ENCODE measurements at places on chromosomes 16 and 17.
A peak's percentile ranks its signal among the peaks of the same experiment; 100 is the strongest.

DNA sequence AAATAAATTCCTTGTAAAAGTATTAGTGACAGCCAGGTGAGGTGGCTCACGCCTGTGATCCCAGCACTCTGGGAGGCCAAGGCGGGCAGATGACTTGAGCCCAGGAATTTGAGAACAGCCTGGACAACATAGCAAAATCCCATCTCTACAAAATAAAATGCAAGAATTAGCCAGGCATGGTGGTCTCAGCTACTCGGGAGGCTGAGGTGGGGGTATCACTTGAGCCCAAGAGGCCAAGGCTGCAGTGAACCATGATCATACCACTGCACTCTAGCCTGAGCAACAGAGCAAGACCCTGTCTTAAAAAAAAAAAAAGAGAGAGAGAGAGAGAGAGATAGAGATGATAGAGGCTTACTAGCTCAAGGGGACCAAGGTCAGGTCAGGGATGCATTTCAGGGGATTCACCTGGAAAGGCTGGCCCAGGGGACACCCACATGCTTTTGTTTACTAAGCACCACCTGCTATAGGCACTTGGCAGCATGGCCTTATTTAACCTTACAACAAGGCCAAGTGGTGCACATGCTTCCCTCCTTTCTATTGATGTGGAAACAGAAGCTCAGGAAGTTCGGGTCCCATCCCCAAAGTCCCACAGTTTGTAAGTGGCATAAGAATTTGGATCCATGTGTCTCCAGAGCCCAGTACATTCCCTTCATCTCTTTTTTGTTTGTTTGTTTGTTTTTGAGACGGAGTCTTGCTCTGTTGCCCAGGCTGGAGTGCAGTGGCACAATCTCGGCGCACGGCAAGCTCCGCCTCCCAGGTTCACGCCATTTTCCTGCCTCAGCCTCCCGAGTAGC, 12.4 kb upstream of the SRCIN1 start:
- DNase-seq, result no peak

GRCh38 chr16:28877655-28878000, 660 bp upstream of the ATP2A1 start:
- no peak for DNase-seq

- no peak for DNase-seq
Observed at GRCh38 chr17:59465949-59466307, 99.5 kb upstream of the DHX40 start.

DNA sequence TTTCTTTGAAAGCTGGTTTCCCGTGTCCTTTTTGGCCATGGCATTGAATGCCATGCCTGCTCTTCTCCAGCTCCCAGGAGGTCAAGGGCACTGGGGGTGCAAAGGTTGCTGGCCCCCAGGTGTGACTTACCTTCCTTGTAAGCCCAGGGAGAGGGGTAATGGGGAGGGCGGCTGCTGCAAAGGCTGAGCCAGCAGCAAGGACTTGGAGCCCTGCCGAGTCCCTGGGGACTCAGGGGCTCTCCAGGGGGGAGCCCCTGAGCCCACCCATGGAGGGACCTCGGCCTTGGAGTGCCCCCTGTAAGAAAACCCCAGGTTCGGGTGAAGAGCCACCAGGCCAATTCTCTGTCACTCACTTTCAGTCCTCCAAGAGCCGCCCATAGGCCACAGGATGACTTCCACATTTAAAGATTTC, 5.9 kb upstream of the CCL22 start:
- no peak for DNase-seq

GRCh38 chr16:68425498-68426346, 22.6 kb downstream of the SMPD3 start:
- DNase-seq, result no peak

GRCh38 chr17:72733619-72734282, 358.7 kb downstream of the SLC39A11 start:
- no peak for DNase-seq

DNA sequence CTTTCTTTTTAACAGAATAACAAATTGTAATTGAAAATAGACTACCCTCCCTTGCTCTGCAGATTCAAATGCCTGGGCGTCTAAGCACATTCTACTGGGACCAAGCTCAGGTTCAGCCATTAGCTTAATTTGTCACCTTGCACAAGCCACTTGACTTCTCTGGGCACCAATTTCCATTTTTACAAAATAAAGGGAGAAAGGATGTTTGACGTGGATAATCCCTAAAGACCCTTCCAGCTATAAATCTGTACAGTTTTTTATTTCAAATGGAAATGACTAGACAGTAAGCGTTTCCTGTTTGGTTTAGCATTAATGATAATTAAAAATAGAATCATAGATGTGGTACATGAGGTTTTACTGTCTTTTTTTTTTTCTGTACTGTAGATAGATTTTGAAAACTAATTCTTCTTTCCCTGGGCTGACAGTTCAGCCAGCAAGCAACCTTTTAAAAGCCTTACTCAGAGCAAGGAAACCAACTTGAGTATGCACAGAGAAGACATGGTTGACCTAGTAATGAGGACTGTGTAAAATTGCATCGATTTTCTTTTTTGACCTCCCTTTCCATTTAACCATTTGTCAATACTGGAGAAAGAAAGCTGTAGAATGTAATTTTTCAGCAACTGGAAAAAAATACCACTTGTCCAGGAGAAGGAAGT, 1329.5 kb upstream of the CDH8 start:
- DNase-seq, result no peak

- no peak for DNase-seq
Observed at GRCh38 chr16:4561596-4561995, 5.5 kb downstream of the C16orf96 start.

DNA sequence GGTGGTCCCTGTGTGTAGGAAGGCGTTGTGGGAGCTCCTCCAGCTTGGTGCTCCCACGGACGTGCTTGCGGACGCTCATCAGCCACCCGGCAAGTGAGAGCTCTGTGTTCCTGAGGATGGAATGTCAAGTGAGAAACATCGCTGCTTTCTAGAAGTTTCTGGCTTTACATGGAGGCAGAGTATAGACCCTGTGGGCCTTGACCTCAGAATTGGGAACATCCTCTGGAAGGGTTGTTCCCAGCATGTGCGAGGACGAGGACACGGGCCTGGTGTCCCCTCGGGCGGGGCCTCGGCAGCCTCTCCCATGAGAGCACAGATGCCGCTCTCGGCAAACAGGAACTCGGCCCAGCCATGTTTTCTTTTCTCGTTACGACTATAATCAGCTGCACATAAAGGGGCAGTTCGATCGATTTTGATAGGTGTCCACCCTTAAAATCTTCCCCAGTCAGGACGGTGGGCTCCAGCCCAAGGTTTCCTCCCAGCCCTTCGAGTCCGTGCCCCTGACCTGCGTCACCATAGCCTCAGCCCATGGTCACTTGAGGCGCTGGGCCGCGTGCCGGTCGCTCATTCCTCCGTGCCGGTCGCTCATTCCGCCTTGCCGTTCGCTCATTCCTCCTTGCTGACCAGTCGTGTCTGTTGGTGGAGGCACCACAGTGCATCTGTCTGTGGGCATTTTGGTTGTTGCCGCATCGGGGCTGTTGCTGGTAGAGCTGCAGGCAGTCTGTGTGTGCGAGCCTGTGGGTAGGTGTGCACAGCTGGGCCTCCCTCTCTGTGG, 91.3 kb upstream of the ZNF750 start:
- no peak for DNase-seq

DNA sequence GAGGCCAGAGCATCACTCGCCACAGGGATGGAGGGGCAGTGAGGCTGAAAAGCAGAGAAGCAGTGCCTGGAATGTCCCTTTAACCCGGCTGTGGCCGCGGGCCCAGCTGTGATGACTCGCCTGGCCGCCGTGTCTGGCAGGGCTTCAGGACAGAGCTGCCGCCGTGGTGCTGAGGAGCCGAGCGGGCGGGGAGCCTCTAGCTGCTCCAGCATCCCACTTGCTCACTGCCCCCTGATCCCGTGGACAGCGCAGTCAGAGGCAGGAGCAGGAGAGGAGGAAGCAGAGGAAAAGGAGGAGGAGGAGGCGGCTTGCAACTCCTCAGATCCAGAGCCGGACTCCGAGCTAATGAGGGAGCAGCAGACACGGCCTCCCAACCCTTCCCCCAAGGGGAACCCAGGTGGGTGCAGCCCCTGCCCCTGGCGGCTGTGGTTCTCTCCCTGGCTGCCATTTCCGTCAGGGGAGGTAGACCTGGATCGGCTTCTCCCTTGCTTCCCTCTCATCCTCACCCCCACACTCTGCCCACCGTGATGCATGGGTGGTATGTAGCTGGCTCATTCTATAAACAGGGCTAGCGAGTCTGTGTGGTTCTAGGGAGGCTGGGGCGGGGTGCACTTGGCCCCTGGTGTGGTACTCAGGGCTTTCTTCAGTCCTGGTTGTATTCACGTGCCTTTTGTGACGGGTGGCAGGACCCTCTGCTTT, 165.7 kb downstream of the CMIP start:
- DNase-seq, result no peak

DNA sequence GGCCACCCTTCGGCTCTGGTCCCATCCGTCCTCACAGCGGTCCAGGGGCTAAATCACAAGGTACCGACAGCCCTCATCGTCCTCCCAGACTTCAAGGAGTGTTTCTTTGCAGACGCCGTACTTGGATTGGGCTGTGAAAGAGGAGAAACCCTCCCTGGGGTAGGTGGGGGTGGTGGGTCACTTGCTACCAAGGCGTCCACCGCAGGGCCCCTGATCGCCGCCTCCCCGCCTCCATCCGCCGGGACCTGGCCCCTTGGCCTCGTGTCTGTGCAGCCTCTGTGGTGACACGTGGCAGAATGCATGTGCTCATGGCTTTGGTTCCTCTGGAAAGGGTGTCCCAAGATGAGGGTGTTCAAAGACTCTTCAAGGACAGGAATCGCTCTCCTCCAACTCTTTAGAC, 151.4 kb downstream of the BANP start:
- no peak for DNase-seq

GRCh38 chr16:70646260-70647241, at the start of gene IL34:
Gene IL34, plus strand, starts transcription at chr16:70646559. Its CDS starts 389 bp downstream, at chr16:70646948.
- no peak for DNase-seq

DNA sequence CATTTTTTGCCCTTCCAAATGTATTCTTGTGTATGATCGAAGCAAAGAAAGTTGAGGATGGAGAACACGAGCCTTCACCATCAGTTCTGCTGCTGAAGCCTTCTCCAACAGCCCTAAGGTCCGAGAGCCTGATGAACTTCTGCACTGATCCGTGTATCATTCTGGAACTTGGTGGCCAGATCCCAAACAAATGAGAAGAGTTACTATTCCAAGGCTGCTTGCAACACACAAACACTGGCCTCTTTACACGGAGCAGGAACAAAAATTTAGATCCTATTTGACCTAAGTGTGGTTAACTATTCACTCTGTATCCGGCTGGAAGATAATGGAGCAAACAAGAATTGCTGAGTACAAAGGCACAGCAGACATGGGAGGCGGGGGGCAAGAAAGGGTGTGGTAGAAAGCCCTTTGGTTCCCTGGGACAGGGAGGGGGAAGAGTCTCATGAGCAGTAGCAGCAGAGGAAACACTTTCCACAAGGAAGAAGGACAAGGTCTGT, 282.9 kb downstream of the SOX9 start:
- no peak for DNase-seq

DNA sequence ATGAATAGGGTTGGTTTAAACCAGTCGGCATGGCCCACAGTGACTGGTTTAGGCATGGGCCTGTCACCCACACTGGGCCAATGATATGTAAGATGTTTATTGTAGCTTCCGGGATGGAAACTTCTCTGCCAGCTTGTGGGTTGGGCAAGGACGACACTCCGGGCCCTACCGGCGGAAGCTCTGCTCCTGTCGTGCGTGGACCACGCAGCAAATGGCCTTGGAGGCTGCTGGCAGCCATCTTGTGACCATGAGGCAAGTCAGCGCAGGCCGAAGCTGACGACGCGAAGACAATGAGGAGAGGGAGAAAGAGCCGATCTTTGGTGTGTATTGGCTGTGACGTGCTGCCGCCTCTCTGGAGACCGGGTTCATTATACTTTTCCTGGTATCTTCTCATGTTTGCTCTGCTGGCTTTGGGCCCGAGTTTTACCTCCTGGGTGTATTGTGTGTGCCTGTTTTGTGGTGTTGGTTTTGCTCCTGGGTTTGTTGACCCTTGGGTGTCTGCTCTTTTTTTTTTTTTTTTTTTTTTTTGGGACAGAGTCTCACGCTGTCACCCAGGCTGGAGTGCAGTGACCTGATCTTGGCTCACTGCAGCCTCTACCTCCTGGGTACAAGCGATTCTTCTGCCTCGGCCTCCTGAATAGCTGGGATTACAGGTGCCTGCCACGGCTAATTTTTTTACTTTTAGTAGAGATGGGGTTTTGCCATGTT, 15.4 kb downstream of the SLC25A10 start:
- no peak for DNase-seq

GRCh38 chr16:14562691-14563491, 67.2 kb downstream of the PARN start:
- no peak for DNase-seq

DNA sequence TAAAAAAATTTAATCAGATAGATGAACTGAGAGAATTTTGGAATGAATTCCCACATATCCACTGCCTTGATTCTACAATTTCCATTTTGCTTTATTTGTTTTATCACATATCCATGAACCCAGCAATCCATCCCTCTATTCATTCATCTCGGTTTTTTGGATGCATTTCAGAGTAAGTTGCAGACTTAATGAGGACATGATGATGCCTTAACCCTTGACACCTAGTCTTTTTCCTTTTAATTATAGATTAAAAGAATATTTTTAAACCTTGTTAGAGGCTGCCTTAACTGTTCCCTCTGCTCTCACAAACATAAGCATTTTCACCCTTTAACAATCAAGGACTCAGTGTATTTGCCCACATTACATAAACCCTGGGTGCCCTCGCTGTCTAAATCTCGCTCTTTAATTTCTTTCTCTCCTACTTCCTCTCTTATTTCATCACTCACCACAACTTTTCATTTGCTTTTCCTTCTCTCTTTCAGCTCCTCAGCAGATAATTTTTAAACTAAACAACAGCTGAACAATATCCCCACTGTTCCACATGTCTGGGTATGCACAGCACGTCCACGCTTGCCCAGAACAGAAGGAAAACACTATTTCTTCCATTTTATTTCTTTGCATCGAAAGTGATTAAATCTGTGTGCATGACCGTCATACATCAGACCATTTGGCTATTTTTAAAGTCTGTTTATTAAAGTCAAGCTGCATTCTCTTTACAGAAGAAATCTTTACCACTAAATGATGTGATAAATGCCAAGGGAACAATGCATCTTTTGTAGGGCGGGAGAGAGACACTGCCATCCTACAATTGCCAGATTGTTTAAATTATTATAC, 39.9 kb downstream of the IQCK start:
- no peak for DNase-seq

DNA sequence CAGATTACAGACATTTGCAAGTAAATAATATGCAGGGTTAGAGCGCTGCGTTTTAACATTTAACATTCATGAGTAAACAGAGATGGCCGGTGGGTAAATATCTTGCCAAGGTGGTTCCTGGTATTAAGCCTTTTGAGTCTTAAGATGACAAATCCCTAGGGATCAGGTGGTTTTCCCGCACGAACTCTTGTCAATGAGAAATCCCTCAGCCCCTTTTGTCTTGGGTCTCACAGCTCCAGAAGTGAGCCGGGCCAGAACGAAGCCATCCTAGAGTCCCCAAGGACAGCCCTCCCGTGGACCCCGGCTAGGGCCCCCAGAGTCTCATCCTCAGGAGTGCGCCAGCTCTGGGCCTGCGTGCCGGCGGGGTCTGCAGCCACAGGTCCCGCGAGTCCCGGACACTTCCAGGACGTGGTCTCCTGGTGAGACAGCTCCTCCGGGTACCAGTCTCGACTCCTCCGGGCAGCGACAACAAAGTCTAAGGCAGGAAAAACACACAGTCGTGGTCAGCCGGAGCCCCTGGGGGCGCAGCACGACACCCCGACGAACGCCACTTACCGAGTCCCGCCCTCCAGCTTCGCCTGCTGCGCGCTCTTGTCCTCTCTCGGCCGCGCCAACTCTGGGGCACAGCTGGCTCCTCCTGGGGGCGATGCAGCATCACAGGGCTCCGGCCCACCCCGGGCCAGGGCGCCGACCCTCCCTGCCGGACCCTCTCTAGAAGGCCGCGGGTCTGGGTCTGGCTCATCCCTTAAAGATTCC, 13.3 kb downstream of the MIS12 start:
- no peak for DNase-seq

- DNase-seq, result peak; percentile 84
Observed at GRCh38 chr17:63478814-63479494, 2.1 kb downstream of the ACE start.
